ENCODE measurements at places on chromosomes 2 and 18.
A peak's percentile ranks its signal among the peaks of the same experiment; 100 is the strongest.

- DNase-seq = no peak
Observed at GRCh38 chr2:30321466-30321865, 90.1 kb downstream of the LBH start.

DNA sequence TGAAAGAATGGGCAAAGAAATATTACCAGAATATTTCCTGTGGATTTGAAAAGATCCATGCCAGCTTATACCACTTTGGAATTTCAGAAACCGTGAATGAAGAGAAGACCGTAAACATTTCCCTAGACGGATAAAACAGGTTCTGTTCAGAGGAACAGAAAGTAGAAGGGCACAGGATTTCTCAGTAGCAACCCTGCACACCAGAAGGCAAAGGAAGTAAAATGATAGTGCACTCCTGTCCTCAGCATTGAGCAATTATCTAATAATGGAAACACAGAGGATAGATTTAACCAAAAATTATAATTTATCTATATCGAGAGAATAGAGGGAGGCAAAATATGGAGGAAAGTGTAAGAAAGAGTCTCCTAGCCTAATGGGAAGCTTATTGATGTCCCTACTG, 87.0 kb upstream of the ITGA6 start:
- no peak for DNase-seq

- peak; percentile 12 for DNase-seq
Observed at GRCh38 chr2:56357655-56358295, 174.0 kb downstream of the CCDC85A start.

GRCh38 chr2:11915650-11916049, 169.2 kb downstream of the LPIN1 start:
- no peak for DNase-seq

GRCh38 chr2:14761118-14761517, 128.6 kb downstream of the LRATD1 start:
- peak; percentile 12 for DNase-seq

GRCh38 chr2:217993138-217993537, 9.7 kb downstream of the TNS1 start:
- no peak for DNase-seq

DNA sequence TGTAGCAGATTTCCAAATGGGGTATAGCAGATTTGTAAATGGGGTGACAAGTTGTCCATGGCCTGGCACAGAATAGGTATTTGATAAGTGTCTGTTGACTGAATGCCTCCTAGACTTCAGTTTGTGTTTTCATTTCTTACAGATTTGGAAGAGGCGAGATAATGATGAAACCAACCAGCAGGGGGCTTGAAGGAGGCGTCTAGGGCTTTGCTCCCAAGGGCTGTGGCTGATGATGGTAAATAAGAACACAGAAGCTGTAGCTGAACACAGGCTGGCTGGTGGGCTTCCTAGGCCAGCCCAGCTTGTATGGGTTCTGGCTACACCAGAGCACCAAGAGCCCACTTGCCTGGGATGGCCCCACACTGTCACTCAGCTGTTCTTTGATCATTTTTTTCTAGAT, 19.4 kb downstream of the SFTPB start:
- peak; percentile 12 for DNase-seq

- DNase-seq = peak; percentile 80
Observed at GRCh38 chr2:215698566-215698965, 262.7 kb upstream of the FN1 start.

GRCh38 chr2:134581877-134582546, 136.8 kb downstream of the TMEM163 start:
- DNase-seq = no peak

GRCh38 chr2:235514627-235515363, 21.0 kb downstream of the AGAP1 start:
- DNase-seq = peak; percentile 12

DNA sequence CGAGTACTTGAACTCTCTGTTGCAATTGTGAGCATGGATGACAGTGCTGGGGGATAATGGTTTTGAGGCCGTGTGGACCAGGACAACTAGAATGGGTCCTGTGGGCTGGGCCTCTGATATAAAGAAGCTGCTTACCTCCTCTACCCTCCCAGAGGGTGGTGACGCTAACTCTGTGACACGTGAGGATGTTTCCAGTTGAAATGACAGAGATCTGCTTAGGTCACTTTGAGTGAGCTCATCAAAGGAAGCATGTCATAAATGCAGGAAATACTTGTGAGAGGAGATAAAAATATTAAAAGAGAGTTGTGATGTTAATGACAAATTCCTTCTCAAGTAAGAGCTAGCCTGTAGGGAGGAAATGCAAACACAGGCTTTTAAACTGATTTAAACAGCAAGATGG, 16.4 kb downstream of the RMC1 start:
- DNase-seq = no peak

DNA sequence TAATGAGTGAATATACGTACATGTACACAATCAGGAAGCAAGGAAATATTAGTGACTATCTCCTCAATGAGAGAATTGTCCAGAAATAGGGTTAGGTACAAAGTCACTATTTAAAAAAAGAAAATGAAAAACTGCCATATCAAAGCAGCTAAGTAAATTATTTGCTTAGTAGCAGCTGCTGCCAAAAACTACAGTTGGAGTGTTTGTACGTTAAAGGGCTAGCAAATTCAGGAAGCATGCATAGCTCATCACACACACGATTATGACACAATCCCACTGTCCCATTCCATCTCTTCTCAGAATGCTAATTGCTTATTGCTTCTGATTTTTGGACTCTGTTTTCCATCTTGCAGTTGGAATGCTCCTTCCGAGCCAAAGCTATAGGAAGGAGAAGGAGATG, 2012.5 kb upstream of the LRRTM1 start:
- no peak for DNase-seq

DNA sequence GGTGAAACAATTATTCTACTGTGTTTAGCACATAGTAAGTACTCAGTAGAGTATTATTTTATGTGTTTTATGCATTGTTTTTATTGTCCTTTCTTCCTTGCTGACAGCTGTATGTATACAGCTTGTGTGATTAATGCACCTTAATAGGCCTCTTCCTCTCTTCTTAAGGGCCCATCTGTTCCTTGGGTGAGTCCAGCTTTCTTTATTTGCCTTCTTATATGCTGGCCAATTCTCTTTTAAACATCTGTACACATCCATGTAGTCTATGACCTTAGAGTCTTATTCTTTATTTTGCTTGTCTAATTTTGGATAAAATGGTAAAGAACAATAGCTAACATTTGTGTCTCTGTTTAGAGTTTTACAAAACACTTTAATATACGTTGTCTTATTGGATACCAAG, 333.7 kb upstream of the MEIS1 start:
- DNase-seq = peak; percentile 77

GRCh38 chr18:32552421-32553030, 81.8 kb upstream of the GAREM1 start:
- DNase-seq = peak; percentile 7

- DNase-seq = no peak
Observed at GRCh38 chr2:150136893-150137292, 350.6 kb downstream of the RND3 start.

GRCh38 chr18:29008809-29009208, 831.9 kb upstream of the CDH2 start:
- DNase-seq = no peak

- no peak for DNase-seq
Observed at GRCh38 chr2:20609349-20609994, 41.4 kb downstream of the HS1BP3 start.
